ENCODE measurements at places on chromosomes 7 and 10.

DNA sequence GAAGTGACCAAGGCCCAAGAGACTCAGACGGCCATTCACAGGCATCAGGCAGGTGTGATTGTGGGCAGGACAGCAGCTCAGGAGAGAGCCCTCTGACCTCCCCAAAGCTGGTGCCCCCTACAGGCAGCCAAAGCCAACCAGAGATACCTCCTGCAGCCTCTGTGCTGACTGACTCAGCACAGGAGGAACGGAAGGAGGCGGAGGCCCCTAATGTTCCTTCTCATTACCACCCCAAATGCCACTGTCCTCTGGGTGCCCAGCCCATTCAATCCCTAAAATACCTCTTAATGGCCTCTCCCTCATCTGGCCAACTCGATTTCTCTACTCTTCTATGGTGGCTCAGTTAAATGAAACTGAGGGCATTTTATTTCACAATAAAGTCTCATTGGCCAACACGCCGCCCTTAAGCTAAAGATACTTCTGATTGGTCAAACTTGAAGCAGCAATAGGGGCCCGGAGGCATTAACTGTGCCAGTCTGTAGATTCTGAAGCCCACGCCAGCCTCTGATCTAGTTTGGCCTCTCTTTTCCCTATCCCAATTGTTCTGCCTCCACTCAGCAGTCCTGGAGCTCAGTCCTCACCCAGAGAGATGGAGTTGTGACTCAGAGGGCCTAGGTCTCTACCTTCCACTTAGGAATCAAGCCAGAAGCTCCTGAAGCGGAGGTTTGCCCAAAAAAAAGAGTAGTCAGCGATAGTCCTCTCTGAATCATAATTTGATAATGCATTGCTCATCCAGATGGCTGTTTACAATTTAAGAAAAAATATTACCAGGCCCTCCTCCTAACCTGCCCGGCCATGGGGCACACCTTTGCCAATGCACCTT lies 1.2 kb downstream of the CYREN start:
- no peak for DNase-seq

DNA sequence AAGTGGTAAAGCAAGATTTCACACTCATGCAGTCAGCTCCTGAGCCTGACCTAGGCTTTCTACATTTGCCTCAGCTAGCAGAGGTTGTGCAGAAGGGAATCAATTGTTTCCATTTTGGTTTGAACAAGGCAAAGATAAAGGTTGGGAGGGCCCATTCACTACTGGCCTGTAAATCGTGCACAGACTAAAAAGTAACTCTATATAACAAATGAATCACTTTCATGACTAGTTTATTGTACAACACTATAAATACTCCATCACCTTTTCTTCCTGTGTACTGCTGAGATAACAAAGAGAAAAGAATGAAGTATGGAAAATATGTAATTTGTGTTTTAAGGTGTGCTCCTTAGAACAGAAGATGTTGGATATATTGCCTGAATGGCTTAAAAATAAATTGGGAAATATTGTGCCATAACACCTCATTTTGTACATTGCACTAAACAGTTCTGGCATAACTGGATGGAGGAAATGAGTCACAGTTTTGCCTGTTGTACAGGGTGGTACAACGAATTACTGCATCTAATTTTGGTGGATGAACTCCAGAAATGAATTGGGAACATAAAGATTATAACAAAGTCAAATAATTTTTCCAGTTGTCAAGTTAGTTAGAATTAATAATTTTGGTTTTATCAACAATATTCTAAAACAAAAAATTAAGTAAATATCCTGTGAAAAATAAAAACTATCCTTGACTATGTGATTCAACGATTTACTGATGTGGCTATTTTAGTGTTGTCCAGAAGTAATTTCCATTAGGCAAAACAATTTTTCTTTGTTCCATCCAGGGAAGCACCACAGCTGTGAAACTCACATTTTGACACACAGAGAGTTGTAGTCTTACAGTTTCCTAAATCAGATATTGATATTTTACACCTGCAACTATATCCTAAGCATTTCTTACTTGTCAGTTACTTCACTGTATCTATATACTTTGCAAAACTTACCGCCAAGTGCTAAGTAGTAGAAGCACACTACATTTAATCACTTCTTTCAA lies 18.0 kb downstream of the SEMA3C start:
- DNase-seq = no peak

DNA sequence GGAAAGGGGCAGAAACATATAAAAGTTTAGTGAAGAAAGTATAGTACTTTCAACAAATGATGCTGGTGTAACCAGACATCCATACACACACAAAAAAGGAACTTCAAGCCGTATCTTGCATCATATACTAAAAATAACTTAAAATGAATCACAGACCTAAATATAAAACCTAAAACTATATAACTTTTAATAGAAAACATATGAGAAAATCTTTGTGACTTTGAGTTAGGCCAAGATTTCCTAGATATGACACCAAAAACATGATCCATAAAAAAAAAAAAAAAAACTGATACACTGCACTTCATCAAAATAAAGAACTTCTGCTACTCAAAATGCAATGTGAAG lies 40.9 kb downstream of the NUDCD3 start:
- peak; percentile 8 for DNase-seq

GRCh38 chr7:3005257-3005656 lies 38.4 kb downstream of the CARD11 start:
- no peak for DNase-seq

DNA sequence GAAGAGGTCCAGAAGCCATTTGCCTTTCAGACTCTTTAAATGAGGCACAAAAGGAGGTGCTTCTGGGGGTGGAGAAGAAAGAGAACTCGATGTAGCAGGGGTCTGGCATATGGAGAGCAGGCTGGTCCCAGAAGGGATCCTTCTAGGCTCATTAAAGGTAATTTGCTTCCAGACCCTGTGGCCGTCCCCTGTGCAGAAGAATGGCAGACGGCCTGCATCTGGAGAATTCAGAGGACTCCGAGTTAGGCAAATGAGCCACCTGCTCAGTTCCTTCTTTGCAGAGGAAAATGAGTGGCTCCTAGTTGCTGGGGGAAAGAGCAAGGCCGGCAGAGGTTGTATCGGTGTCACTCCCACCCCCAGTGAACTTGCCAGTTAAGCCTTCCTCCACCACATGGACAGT lies 73.8 kb upstream of the FAM180A start:
- no peak for DNase-seq

GRCh38 chr10:131854579-131855335 lies 46.1 kb upstream of the PPP2R2D start:
- no peak for DNase-seq

DNA sequence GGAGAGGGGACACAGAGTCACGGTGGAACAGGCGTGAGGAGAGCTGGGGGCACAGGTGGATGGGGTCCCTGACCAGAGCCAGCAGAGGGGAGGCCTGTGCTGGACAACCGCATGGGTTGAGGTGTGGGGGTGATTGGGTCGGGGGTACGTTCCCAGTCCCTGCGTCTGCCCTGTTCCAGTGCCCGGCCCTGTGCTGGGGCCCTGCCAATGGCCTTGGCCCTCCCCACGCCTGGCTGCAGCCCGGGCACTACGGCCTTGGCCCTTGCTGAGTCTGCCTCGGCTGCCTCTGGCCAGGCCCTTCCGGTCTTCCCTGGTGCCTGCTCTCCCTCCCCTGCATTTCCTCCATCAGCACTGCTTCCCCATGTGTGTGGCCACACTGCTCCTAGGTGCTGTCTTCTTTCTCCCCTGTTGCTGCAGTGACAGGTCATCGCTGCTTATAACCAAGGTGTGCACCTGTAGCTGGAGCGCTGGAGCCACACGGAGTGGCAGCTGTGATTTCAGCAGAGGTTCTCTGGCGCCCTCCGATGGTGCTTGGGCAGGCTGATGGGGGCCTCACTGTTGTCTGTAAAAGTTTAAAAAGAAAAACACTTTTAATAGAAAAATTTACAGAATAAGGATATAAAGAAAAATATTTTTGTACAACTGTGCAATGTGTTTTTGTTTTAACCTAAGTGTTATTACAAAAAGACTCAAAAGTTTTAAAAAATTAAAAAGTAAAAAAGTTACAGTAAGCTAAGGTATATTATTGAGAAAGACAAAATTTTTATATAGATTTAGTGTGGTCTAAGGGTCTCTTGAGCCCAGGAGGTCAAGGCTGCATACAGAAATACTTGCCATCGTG lies 45.2 kb upstream of the BHLHA15 start:
- DNase-seq = no peak

DNA sequence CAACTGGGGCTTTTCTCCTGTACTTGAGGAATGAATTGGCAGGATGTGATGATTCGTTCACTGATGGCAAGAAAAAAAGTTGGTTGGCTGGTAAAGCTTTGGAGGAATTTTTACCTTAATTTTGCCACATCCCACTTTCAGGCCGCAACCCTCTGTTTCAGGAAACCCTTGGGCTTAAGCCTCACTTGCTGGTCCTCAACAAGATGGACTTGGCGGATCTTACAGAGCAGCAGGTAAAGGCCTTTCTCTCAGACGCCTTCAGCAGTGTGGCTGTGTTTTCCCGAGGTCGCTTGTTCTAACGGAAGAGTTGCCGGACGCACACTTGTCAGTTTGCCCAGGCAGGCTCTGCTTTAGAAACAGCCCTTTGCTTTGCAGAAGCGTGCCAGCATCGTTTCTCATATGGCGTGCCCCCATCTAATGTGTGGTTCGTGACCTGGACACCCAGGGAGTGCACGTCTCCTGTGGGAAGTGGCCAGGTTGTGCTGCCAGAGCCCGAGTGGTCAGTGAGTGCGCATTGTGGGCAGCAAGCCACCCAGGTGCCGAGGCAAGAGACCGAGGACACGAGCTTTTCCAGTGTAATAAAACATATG lies 2.2 kb downstream of the MTG1 start:
- no peak for DNase-seq

- no peak for DNase-seq
Measured at GRCh38 chr10:115432188-115432819, 339.1 kb downstream of the ATRNL1 start.

DNA sequence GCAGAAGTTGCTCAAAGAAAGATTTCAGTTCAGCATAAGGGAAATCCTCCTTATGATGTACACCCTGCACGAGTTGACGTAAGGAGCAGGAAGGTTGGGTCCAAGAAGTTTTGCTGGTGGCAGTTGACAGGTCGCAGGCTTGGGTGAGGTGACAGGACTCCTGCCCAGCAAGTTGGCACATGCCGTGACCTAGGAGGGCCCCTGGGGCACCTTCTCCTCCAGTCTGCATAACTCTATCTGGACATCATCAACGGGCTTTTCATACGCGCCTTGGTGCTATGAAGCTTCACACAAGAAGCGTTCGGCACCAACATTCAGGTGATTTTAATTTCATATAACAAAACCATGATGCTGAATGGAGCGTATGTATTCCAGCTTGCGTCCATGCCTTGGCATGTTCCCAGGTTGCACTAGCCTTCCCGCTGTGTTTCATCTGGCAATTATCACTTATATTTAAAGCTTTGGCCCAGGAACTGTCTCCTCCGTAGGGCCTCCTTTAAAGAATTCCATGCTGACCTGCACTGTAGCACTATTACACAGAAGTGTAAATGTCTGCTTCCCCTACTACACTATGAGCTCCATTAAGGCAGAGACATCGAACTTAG lies 651.6 kb upstream of the FOXK1 start:
- no peak for DNase-seq

DNA sequence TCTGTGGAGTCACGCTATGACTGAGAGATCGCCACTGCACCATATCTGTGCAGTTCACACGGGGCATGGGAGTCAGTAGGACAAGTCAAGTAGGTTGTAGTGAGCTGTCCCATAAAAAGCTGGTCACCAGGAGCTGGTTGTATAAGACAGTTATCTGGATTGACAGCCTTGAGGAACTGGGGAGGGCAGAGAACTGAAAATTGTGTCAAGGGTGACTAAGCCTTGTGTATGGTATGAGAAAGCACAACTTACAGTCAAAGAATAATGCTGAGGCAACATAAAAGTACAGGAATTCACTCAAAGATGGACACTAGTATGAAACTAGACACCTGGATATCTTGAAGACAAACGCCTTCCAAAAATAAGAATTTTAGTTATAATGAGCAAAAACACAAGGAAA lies 564.9 kb downstream of the POM121L12 start:
- DNase-seq = no peak

GRCh38 chr10:79547973-79548372 lies 12.2 kb downstream of the SFTPA2 start:
- DNase-seq = no peak

DNA sequence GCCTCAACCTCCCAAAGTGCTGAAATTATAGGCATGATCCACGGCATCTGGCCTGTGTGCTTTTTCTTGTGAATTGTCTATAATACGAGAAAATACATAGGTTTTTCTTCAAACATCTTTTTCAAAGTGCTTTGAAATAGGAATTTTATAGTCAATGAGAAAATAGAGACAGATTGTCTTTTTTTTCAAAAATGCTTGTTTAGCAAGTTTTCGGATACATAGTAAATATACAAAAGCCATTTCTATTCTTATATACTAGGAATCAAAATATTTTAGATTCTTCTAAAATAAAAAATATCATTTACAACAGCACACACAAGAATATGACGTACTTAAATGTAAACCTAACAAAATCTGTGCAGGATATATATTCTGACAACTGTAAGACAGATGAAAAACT lies 1.6 kb upstream of the LYZL2 start:
- no peak for DNase-seq

DNA sequence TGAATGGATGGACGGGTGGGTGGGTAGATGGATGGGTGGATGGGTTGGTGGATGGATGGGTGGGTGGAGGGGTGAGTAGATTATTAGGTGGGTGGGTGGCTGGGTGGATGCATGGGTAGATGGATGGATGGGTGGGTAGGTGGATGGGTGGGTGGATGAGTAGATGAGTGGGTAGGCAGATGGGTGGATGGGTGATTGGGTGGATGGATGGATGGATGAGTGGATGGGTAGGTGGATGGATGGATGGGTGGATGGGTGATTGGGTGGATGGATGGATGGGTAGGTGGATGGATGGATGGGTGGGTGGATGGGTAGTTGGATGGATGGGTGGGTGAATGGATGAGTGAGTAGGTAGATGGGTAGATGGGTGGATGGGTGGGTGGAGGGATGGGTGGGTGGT lies 59.6 kb upstream of the ADGRA1 start:
- no peak for DNase-seq

GRCh38 chr10:86346799-86347665 lies 19.6 kb downstream of the GRID1 start:
- no peak for DNase-seq

GRCh38 chr10:127905001-127905847 lies 1.7 kb upstream of the PTPRE start:
- no peak for DNase-seq

- DNase-seq = no peak
Measured at GRCh38 chr10:59668096-59668495, 41.6 kb downstream of the SLC16A9 start.

- no peak for DNase-seq
Measured at GRCh38 chr10:62025901-62026879, 124.7 kb downstream of the ARID5B start.

GRCh38 chr7:77362905-77363304 lies 53.2 kb downstream of the GSAP start:
- no peak for DNase-seq

- no peak for DNase-seq
Measured at GRCh38 chr10:60374836-60375235, 14.8 kb downstream of the ANK3 start.

- no peak for DNase-seq
Measured at GRCh38 chr10:73956476-73957359, 41.2 kb upstream of the VCL start.

GRCh38 chr10:20898866-20899535 lies 1.9 kb upstream of the NEBL start:
- no peak for DNase-seq

GRCh38 chr10:36538953-36539586 lies 586.3 kb upstream of the ANKRD30A start:
- DNase-seq = peak; percentile 22

GRCh38 chr7:114217026-114217806 lies 197.4 kb upstream of the FOXP2 start:
- no peak for DNase-seq
